ENCODE measurements at places on chromosomes 13 and 19. TPM values are rescaled to one million over a fixed set of nuclear protein-coding genes. Genes with fewer than 3 reads are reported as not detected.

The PDE4C gene
- 1.8 TPM for total RNA-seq

The SELENOV gene
- 1.2 TPM for total RNA-seq

The KIR2DL1 gene
- total RNA-seq, result not detected

The ARHGAP45 gene
- 9.7 TPM for total RNA-seq

The SIGLEC12 gene
- 0.39 TPM for total RNA-seq

The ICAM3 gene
- 1.5 TPM for total RNA-seq

The SHISA2 gene
- 4.8 TPM for total RNA-seq
